ENCODE measurements at places on chromosomes 7 and 10.

DNA sequence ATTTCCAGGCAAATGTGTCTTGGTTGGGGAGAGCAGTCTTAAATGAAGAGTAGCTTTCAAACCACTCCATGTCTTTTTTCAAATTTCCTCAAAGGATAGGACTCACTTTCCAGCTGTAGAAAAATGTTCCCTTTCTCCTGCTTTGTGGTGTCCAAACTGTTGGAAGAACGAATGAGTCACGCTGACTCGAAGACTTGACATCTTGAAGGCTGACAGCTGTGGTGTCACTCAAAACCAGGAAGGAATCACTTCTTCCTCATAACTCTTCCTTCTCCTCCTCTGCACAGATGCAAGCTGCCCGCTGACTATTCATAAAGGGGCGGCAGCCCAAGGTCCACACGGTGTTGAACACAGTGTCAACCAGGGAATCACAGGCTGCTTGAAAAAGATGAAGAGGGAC is 19.2 kb downstream of the PLA2G12B start:
- DNase-seq = peak; percentile 35
- H3K27me3 ChIP-seq = no peaks in the 10 kb centered on the region
- H3K36me3 ChIP-seq = no peaks in the 10 kb centered on the region

GRCh38 chr7:81408728-81409127 is 361.1 kb downstream of the HGF start:
- no peak for DNase-seq
- H3K27me3 ChIP-seq = no peaks in the 10 kb centered on the region
- no peaks in the 10 kb centered on the region for H3K36me3 ChIP-seq
- H3K4me3 ChIP-seq = no peak overlapping the region

DNA sequence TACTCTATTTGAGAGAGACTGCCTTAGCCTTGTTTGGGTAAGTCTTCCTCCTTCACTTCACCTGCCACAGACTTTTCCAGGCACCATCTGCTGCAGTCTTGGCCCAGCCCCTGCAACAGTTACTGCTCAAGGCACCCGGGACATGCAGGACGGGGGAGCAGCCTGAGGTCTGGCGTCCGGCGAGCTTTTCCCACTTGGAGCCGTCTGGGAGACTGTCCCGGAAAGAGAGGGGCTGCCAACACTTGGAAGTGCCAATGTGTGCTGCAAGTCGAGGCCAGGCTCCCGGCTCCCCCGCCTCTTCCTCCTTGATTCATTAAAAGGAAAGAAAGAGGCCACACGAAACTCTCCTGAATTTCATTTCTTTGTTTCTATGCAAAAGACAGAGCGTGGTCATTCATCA is 13.7 kb downstream of the HTRA1 start:
- H3K4me3 ChIP-seq = no peak overlapping the region
- peaks cover 23% of the 10 kb centered on the region for H3K4me1 ChIP-seq
- H3K27me3 ChIP-seq = no peaks in the 10 kb centered on the region
- peaks cover 35% of the 10 kb centered on the region for H3K36me3 ChIP-seq

- H3K27me3 ChIP-seq = no peaks in the 10 kb centered on the region
- no peaks in the 10 kb centered on the region for H3K36me3 ChIP-seq
- no peaks in the 10 kb centered on the region for H3K4me1 ChIP-seq
Observed at GRCh38 chr7:133688483-133689239, 435.8 kb downstream of the EXOC4 start.

- no peak for DNase-seq
- no peak overlapping the region for H3K4me3 ChIP-seq
- H3K27ac ChIP-seq = no peak overlapping the region
- no peaks in the 10 kb centered on the region for H3K4me1 ChIP-seq
- no peaks in the 10 kb centered on the region for H3K27me3 ChIP-seq
Observed at GRCh38 chr10:17802350-17802749, 6.8 kb upstream of the MRC1 start.

- H3K27me3 ChIP-seq = no peaks in the 10 kb centered on the region
- no peak overlapping the region for H3K4me3 ChIP-seq
- no peak overlapping the region for H3K27ac ChIP-seq
- no peaks in the 10 kb centered on the region for H3K36me3 ChIP-seq
- DNase-seq = no peak
Observed at GRCh38 chr7:151999424-152000090, 25.9 kb upstream of the GALNT11 start.

GRCh38 chr7:50598460-50599343 is 33.5 kb upstream of the DDC start:
- no peak overlapping the region for H3K4me3 ChIP-seq
- H3K4me1 ChIP-seq = peaks cover 1% of the 10 kb centered on the region
- no peak overlapping the region for H3K27ac ChIP-seq
- H3K27me3 ChIP-seq = no peaks in the 10 kb centered on the region
- DNase-seq = no peak

GRCh38 chr10:127878475-127879055 is 14.2 kb downstream of the CLRN3 start:
- no peak for DNase-seq
- no peak overlapping the region for H3K27ac ChIP-seq
- H3K4me3 ChIP-seq = no peak overlapping the region
- H3K4me1 ChIP-seq = no peaks in the 10 kb centered on the region
- H3K27me3 ChIP-seq = peaks cover 20% of the 10 kb centered on the region

- H3K27me3 ChIP-seq = no peaks in the 10 kb centered on the region
- no peak overlapping the region for H3K27ac ChIP-seq
- no peak overlapping the region for H3K4me3 ChIP-seq
- no peaks in the 10 kb centered on the region for H3K36me3 ChIP-seq
Observed at GRCh38 chr10:74213571-74214162, 62.6 kb downstream of the ADK start.

- H3K27ac ChIP-seq = no peak overlapping the region
- H3K27me3 ChIP-seq = no peaks in the 10 kb centered on the region
- H3K4me1 ChIP-seq = peaks cover 16% of the 10 kb centered on the region
- no peak overlapping the region for H3K4me3 ChIP-seq
Observed at GRCh38 chr10:70729763-70730357, 55.3 kb downstream of the TBATA start.

- no peaks in the 10 kb centered on the region for H3K27me3 ChIP-seq
- no peak overlapping the region for H3K27ac ChIP-seq
- no peak overlapping the region for H3K4me3 ChIP-seq
- no peak for DNase-seq
- H3K36me3 ChIP-seq = no peaks in the 10 kb centered on the region
Observed at GRCh38 chr10:117353684-117354083, 21.6 kb downstream of the PDZD8 start.

- no peak overlapping the region for H3K4me3 ChIP-seq
- H3K4me1 ChIP-seq = no peaks in the 10 kb centered on the region
- H3K36me3 ChIP-seq = peaks cover 12% of the 10 kb centered on the region
- no peak overlapping the region for H3K27ac ChIP-seq
- H3K27me3 ChIP-seq = no peaks in the 10 kb centered on the region
- DNase-seq = no peak
Observed at GRCh38 chr7:138579671-138580070, 119.6 kb downstream of the TRIM24 start.

- peaks cover 2% of the 10 kb centered on the region for H3K4me1 ChIP-seq
- H3K27ac ChIP-seq = no peak overlapping the region
- no peaks in the 10 kb centered on the region for H3K27me3 ChIP-seq
- H3K36me3 ChIP-seq = no peaks in the 10 kb centered on the region
- no peak for DNase-seq
Observed at GRCh38 chr7:41113719-41114118, 589.2 kb downstream of the INHBA start.

DNA sequence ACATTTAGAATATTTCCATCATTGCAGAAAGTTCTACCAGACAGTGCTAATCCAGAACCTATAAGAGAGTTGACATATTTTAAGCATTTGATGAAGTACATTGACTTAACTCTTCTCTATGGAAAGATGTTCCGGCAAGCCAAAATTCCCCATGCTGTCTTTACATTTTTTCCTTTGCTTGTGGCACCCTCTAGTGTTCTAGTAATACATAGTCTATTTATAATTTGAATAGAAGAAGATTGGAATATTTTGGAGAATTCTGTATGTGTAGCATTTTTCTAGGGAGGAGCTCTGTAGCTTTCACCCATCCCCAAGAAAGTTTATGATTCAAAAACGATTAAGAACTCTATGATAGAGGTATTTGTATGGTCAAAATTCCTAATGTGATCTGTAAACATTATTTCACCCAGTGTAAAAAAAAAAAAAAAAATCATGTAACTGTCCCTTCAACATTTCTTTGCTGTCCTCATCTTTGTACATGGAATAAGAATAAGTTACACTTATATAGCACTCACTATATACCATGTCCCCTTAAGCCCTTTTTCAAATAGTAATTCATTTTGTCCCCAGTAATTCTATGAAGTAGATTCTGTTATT is 33.2 kb downstream of the NRF1 start:
- no peaks in the 10 kb centered on the region for H3K36me3 ChIP-seq
- peak; percentile 69 for DNase-seq
- H3K27ac ChIP-seq = no peak overlapping the region
- peaks cover 3% of the 10 kb centered on the region for H3K4me1 ChIP-seq
- no peaks in the 10 kb centered on the region for H3K27me3 ChIP-seq

- peak; percentile 97 for DNase-seq
- no peaks in the 10 kb centered on the region for H3K27me3 ChIP-seq
- H3K4me3 ChIP-seq = no peak overlapping the region
- peak overlapping the region; percentile 76 for H3K27ac ChIP-seq
Observed at GRCh38 chr7:75732764-75733630, 5.7 kb downstream of the HIP1 start.

- H3K4me3 ChIP-seq = no peak overlapping the region
- no peaks in the 10 kb centered on the region for H3K4me1 ChIP-seq
- DNase-seq = peak; percentile 23
- no peak overlapping the region for H3K27ac ChIP-seq
Observed at GRCh38 chr7:83148776-83149175, 13.9 kb downstream of the PCLO start.

DNA sequence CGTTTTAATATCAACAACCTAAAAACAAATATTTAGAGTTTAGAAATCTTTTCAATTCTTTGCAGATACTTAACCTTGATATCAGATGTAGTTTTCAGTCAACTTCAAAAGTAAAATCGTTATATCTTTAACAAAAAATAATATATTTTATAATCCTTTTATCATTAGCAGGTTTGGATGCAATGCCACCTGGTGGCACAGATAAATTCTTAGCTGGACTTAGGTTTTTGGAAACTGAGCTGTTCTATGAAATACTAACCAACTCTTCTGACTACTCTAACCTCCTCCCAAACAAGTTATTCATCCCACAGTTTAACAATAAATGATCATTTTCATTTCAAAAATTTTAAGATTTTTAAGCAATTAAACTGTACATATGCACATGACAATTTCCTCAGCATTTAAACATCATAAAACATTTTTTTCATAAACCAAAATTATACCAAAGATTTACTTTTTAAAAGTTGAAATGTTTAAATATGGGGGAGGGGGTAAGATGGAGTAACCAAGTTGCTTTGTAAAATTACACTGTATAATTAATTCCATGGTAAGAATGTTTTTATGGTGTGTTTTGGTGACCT is 56.9 kb downstream of the HIBADH start:
- peak; percentile 32 for DNase-seq
- H3K4me1 ChIP-seq = peaks cover 2% of the 10 kb centered on the region
- peak overlapping the region; percentile 53 for H3K27ac ChIP-seq
- H3K4me3 ChIP-seq = no peak overlapping the region

DNA sequence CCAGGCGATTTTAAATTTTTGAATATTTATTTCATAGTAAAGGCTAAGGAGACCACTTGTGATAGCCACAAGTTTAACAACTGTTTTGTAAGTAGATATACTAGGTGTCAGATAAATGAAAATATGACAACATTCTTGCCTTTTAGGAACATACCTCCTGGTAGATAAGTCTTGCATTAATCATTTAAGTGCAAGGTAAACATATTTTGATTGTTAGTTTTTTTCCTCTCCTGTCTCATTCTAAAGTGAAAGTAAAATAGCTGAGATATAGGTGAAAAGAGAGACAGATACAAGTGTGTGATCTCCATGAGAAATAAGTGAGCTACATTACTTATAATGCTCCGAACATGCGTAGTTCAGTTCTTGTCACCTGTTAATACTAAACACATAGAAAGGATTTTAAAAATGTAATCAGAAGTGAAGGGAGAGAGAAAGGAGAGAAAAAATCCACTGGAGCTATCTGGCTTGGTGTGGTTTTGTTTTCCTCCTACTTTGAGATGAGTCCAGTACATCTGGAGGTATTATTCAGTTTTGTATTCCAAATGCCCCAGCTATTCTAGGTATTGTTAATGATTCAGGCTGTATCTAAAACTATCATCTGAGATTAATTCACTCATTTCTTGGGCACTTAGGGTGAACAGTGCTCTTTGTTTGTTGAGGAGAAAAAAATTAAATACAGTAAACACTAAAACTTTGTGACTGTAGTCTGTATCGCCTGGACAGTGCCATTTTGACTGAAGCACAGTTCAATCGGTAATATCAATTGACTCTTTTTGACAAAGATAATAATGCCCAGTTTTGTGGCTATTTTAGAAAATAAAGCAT is 21.2 kb downstream of the GLCCI1 start:
- H3K4me1 ChIP-seq = no peaks in the 10 kb centered on the region
- no peaks in the 10 kb centered on the region for H3K36me3 ChIP-seq
- no peak for DNase-seq
- H3K27me3 ChIP-seq = no peaks in the 10 kb centered on the region
- no peak overlapping the region for H3K4me3 ChIP-seq

- H3K36me3 ChIP-seq = no peaks in the 10 kb centered on the region
- no peaks in the 10 kb centered on the region for H3K4me1 ChIP-seq
- no peak overlapping the region for H3K4me3 ChIP-seq
Observed at GRCh38 chr7:18437101-18437500, 58.4 kb upstream of the HDAC9 start.

DNA sequence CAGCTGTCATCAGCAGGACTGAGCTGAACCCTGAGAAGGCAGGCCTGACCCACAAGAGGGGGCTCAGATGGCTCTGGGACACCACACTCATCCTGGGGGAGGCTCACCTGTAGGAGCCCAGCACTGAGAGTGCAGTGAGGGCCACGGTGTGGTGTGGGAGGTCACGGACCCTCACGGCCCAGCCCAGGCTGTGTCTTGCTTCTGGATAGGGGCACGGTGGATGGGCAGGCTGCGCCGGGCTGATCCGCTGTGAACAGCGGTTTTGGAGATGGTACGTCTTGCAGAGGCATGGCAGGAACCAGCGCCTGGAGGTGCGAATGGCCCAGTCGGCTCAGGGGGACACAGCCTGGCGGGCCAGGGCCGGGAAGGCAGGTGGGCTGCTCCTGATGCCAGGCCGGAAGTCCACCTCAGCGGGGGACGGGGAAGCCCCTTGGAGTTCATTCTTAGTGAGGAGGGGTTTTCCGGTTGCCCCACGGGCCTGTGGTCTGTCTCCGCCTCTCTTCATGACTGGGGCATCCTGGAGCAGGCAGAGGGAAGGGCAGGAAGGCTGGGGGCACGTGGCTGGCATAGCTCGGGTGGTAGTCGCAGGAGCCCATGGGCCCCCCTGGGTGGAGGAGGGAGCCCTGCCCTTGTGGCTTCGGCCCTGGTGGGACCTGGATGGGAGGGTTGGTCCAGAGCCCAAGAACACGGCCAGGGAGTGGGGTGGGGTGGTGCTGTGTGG is 112.5 kb downstream of the UNCX start:
- DNase-seq = no peak
- H3K36me3 ChIP-seq = no peaks in the 10 kb centered on the region
- H3K27me3 ChIP-seq = peaks cover 40% of the 10 kb centered on the region
- H3K4me1 ChIP-seq = no peaks in the 10 kb centered on the region
- no peak overlapping the region for H3K4me3 ChIP-seq

GRCh38 chr7:112707655-112708054 is 82.5 kb downstream of the TMEM168 start:
- H3K36me3 ChIP-seq = no peaks in the 10 kb centered on the region
- DNase-seq = no peak
- no peaks in the 10 kb centered on the region for H3K4me1 ChIP-seq
- no peaks in the 10 kb centered on the region for H3K27me3 ChIP-seq

GRCh38 chr10:21406595-21407193 is 118.8 kb downstream of the SKIDA1 start:
- H3K4me3 ChIP-seq = no peak overlapping the region
- H3K36me3 ChIP-seq = no peaks in the 10 kb centered on the region
- no peak overlapping the region for H3K27ac ChIP-seq
- H3K4me1 ChIP-seq = peaks cover 5% of the 10 kb centered on the region
- H3K27me3 ChIP-seq = no peaks in the 10 kb centered on the region

GRCh38 chr10:31902625-31903024 is 26.0 kb downstream of the ARHGAP12 start:
- peaks cover 42% of the 10 kb centered on the region for H3K36me3 ChIP-seq
- no peak overlapping the region for H3K4me3 ChIP-seq
- no peak for DNase-seq
- no peaks in the 10 kb centered on the region for H3K27me3 ChIP-seq
